ENCODE measurements at places on chromosomes 3 and 15.

DNA sequence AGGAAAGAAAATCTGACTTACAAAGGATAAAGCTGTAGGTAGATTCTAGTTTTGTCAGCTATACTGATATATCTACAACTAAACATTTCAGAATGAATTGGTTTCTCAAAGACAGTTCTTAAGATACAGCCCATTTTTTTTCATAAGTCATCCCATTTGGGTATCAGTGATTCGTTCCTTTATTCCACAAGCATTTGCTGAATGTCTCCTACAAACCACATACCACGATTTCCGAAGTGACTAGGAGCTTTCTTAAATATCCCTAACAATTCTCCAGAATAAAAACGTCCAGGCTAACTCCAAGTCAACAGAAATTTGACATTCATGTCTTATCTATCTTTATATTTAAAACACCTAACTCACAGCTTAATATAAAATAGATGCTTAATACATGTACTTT, 59.8 kb downstream of the TP53BP1 start:
- H3K4me3 ChIP-seq = no peak overlapping the region
- H3K27me3 ChIP-seq = no peaks in the 10 kb centered on the region
- peaks cover 4% of the 10 kb centered on the region for H3K36me3 ChIP-seq
- H3K4me1 ChIP-seq = no peaks in the 10 kb centered on the region

- H3K4me3 ChIP-seq = no peak overlapping the region
- peaks cover 26% of the 10 kb centered on the region for H3K4me1 ChIP-seq
- no peak for DNase-seq
- no peaks in the 10 kb centered on the region for H3K36me3 ChIP-seq
- H3K27me3 ChIP-seq = no peaks in the 10 kb centered on the region
Measured at GRCh38 chr3:32310918-32311839, 72.7 kb downstream of the CMTM8 start.

DNA sequence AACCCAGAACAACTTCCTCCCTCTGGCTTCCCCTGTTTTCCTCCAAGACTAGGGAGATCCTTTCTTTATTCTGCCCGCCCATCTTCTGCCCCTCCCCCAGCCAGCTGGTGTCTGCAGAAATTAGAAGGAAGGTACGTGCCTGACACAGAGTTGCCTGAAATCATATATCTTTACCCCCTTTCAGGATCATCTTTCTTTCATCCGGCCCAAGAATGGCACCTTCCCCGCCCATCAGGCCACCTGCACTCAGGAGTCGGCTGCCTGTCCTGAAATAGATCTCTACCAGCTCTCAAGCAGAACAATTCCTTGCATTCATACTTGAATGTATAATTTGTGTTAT, 133.7 kb downstream of the VGLL4 start:
- H3K36me3 ChIP-seq = peaks cover 9% of the 10 kb centered on the region
- peaks cover 17% of the 10 kb centered on the region for H3K4me1 ChIP-seq
- H3K4me3 ChIP-seq = no peak overlapping the region

GRCh38 chr15:51135276-51135675, 40.6 kb upstream of the TNFAIP8L3 start:
- H3K27me3 ChIP-seq = peaks cover 7% of the 10 kb centered on the region
- no peak overlapping the region for H3K27ac ChIP-seq
- H3K4me1 ChIP-seq = no peaks in the 10 kb centered on the region
- H3K36me3 ChIP-seq = no peaks in the 10 kb centered on the region

- H3K4me1 ChIP-seq = peaks cover 11% of the 10 kb centered on the region
- no peaks in the 10 kb centered on the region for H3K36me3 ChIP-seq
- H3K4me3 ChIP-seq = peak overlapping the region; percentile 85
- peaks cover 70% of the 10 kb centered on the region for H3K27me3 ChIP-seq
- no peak overlapping the region for H3K27ac ChIP-seq
Measured at GRCh38 chr15:70761931-70762468, 1.4 kb downstream of the UACA start.

DNA sequence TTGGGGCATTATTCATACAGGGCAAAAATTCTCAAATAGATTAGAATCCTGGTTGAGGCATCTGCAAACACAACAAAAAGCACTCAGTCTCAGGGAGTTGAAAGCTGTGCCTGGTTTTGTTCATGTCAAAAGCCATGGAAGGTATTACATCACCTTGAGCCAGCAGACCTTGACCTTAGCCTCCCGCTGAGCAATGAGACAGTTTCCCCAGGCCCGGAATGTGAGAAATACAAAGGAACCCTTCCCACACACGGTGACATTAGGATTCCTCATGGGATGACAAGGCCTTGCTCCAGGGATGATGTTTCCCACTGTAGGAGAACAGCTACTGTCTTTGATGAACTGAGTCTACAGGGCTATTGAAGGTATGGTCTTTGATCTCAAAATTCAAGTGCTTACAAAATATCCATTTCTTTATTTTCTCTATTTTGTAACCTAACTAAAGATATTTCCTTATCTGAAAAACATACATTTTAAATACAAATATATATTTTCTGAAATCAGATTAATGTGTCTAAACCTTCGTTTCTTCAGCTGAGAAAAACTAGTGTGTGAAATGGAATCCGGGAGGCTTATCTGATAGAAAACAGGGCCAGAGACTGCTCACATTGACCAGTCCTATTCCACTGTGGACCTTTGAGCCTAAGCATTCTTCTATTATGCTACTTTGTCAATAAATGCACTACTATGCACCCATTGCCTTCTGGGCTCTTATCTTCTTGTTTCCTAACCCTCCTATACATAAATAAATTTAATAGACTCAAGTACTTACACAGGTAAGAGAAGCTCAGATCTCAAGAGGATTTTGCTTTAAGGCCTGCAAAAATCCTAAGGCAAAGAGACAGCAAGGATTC, 298.2 kb downstream of the KBTBD8 start:
- no peak overlapping the region for H3K27ac ChIP-seq
- no peak overlapping the region for H3K4me3 ChIP-seq
- peaks cover 7% of the 10 kb centered on the region for H3K4me1 ChIP-seq
- DNase-seq = no peak
- H3K27me3 ChIP-seq = peaks cover under 1% of the 10 kb centered on the region

DNA sequence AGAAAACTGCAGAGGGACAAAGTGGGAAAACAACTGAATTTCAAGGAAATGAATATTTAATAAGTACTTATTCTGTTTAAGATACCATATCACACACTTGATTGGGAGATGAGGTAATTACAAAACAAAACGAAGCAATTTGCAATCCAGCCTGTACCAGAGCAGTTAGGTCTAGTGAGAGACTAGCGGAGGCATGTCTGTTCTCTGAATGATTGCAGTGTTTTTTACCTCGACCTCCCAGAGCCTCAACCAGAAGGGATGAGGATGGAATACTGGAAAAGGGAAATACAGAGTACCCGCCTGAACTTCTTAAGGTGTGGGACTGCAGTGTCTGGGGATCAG, 59.5 kb downstream of the PIK3CB start:
- peaks cover 24% of the 10 kb centered on the region for H3K4me1 ChIP-seq
- DNase-seq = no peak
- peaks cover 11% of the 10 kb centered on the region for H3K36me3 ChIP-seq
- no peak overlapping the region for H3K27ac ChIP-seq
- no peaks in the 10 kb centered on the region for H3K27me3 ChIP-seq

GRCh38 chr3:49351521-49352011, 6.6 kb downstream of the GPX1 start:
- no peak overlapping the region for H3K27ac ChIP-seq
- no peaks in the 10 kb centered on the region for H3K27me3 ChIP-seq
- H3K4me3 ChIP-seq = no peak overlapping the region
- H3K4me1 ChIP-seq = peaks cover 10% of the 10 kb centered on the region
- peaks cover 14% of the 10 kb centered on the region for H3K36me3 ChIP-seq
- DNase-seq = no peak

DNA sequence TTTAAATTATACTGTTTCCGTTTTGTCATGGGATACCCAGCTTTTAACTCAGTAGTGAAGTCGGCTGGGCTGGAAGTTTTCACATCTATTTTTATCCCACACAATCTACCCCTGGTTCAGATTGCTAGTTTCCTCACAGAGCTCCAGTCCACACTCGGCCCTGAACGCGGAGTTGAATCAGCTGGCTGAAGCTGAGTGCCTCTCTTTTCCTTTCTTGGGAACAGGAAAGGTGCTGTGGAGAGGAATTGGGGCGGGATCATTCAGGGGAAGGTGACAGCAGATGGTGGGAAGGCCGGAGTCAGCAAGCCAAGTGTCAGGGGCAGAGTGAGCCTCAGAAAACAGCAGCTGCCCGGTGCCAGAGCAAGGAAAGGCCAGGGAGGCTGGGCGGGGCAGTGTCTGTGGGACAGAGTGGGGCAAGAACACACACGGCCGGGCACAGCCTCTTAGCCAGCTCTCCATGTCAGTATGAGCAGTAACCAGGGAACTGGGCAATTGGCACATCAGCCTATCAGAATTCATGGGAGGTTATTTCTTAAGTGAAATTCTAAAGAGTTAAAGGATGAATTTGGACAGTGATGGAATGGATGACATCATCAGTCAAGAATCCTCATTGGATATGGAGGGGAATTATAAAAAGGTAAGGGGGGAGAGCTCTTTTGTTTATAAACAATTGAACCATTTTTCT, 135.7 kb upstream of the IL12A start:
- no peaks in the 10 kb centered on the region for H3K36me3 ChIP-seq
- H3K4me3 ChIP-seq = no peak overlapping the region
- H3K4me1 ChIP-seq = peaks cover 3% of the 10 kb centered on the region
- DNase-seq = no peak
- H3K27me3 ChIP-seq = peaks cover 25% of the 10 kb centered on the region
- no peak overlapping the region for H3K27ac ChIP-seq

- no peak overlapping the region for H3K27ac ChIP-seq
- peaks cover 18% of the 10 kb centered on the region for H3K36me3 ChIP-seq
Measured at GRCh38 chr15:28961391-28961790, 75.6 kb downstream of the APBA2 start.

DNA sequence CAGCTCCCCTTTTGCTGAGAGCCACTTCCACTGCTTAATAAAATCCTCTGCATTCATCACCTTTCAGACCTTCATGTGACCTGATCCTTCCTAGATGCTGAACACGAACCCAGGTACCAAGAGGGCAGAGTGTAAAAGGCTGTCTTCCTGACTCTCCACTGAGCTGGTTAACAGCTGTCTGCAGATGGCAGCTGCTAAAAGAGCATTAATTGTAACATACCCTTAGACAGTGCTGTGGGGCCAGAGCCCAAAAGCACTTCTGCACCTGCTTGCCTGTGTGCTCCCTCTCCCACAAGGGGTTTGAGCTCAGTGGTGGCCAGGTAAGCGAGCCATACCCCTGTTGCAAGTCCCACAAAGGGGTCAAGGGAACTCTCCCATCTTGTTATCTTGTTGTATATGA, 187.3 kb downstream of the UBE2E2 start:
- peaks cover 3% of the 10 kb centered on the region for H3K36me3 ChIP-seq
- H3K27me3 ChIP-seq = peaks cover 10% of the 10 kb centered on the region

GRCh38 chr3:159806412-159806811, 182.2 kb upstream of the IL12A start:
- DNase-seq = no peak
- no peak overlapping the region for H3K27ac ChIP-seq
- H3K27me3 ChIP-seq = peaks cover 3% of the 10 kb centered on the region
- no peaks in the 10 kb centered on the region for H3K4me1 ChIP-seq
- H3K36me3 ChIP-seq = no peaks in the 10 kb centered on the region

DNA sequence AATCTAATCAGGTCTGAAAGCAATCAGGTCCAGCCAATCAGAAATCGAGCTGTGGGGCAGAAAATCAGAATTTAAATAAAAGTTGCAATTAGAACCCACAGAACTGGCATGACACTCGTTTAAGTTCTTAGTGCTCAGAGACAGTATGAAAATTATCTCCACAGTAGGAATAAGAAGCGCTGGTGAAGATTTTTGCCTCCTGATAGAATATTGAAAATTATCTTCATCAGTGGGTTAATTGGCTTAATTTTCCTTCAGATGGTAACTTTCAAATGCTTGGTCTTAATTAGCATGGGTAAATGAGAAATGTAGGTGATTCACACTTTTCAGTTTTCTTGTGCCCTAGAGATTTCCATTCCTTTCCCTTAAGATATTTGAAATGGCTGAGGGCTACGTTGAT, 109.1 kb upstream of the MDFIC2 start:
- no peak overlapping the region for H3K27ac ChIP-seq
- H3K4me3 ChIP-seq = no peak overlapping the region
- H3K36me3 ChIP-seq = no peaks in the 10 kb centered on the region
- H3K27me3 ChIP-seq = peaks cover 42% of the 10 kb centered on the region
- no peak for DNase-seq
- no peaks in the 10 kb centered on the region for H3K4me1 ChIP-seq

GRCh38 chr3:57758686-57759085, 2.6 kb downstream of the SLMAP start:
- H3K27ac ChIP-seq = no peak overlapping the region
- DNase-seq = no peak
- peak overlapping the region; percentile 97 for H3K4me3 ChIP-seq
- H3K4me1 ChIP-seq = peaks cover 36% of the 10 kb centered on the region

DNA sequence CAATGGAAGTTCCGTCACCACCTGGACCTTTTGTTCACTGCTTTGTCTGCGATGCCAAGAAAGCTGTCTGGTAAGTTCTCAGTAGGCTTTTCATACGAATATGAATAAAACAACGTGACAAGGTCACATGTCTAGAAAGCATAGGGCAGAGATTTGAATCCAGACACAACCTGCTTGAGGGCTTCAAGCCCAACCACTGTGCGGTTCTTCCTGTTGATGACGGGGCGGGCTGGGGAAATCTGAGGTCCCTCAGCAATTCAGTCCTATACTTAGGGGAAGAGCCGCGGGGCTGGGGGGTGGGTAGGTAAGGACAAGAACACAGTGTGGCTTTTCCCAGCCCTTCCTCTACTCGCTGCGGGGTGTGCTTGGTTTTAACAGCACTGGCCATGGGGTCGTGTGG, 32.4 kb upstream of the SMAD3 start:
- H3K27ac ChIP-seq = no peak overlapping the region
- peak overlapping the region; percentile 69 for H3K4me3 ChIP-seq
- no peaks in the 10 kb centered on the region for H3K27me3 ChIP-seq
- no peak for DNase-seq
- H3K36me3 ChIP-seq = no peaks in the 10 kb centered on the region

- H3K27me3 ChIP-seq = peaks cover 20% of the 10 kb centered on the region
- H3K36me3 ChIP-seq = no peaks in the 10 kb centered on the region
- no peak overlapping the region for H3K27ac ChIP-seq
- no peak overlapping the region for H3K4me3 ChIP-seq
- H3K4me1 ChIP-seq = no peaks in the 10 kb centered on the region
- DNase-seq = no peak
Measured at GRCh38 chr3:140898340-140899180, 43.1 kb upstream of the SLC25A36 start.

DNA sequence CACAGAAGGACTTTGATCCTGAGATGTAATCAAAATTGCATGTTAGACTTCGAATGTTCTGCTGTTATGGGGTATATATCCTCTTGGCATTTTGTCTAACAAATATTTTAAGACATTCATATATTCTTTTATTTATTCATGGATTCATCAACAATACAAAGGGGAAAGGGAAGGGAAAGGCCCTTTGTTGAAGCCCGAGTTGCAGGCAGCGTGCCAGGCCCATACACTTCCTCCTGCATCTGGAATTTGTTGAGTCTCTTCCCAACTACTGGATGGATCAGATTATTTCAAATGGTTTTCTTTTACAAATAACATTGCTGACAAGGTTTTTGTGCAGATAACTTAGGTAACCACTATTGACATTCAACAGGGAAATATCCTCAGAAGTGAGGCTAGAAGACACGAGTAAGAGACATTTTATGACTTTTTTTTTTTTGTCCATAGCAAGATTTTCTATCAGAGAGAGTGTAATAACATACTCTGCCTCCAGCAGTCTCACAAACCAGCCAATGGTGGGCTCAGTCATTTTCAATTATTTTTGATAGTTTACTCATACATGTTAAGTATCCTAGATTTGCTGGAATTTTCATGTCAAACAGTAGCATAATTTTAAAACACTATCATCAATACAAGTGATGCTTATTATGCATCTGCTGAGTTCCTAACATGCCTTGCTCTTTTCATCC, 94.3 kb downstream of the RPL39L start:
- H3K4me1 ChIP-seq = peaks cover 87% of the 10 kb centered on the region
- no peaks in the 10 kb centered on the region for H3K27me3 ChIP-seq
- peak overlapping the region; percentile 60 for H3K4me3 ChIP-seq
